Aortic smooth muscle cell (primary cell): ENCODE measurements at places on chromosomes 3 and 15. TPM values are rescaled to one million over a fixed set of nuclear protein-coding genes. Genes with fewer than 3 reads are reported as not detected.

Gene TMF1
- total RNA-seq: 47.7 and 51.4 TPM in 2 replicates

Gene ROPN1
- not detected in 2 replicates for total RNA-seq

Gene SH3BP5
- total RNA-seq: 11.4 and 12.2 TPM in 2 replicates

Gene ROPN1B
- total RNA-seq: not detected in 2 replicates

Gene PTPRG
- total RNA-seq: 63.0 and 63.9 TPM in 2 replicates

Gene LINGO1
- total RNA-seq: under 0.01 TPM in 2 replicates

Gene FEM1B
- total RNA-seq: 44.9 and 45.4 TPM in 2 replicates

Gene MSL2
- total RNA-seq: 6.5 and 8.5 TPM in 2 replicates

Gene ASB14
- under 0.01 TPM in 1 of 2 replicates, not detected in the other for total RNA-seq

Gene AMT
- 1.1 and 1.5 TPM in 2 replicates for total RNA-seq

Gene VPS13C
- 79.4 and 84.7 TPM in 2 replicates for total RNA-seq

Gene PPP1R14D
- total RNA-seq: not detected in 2 replicates

Gene STRIT1
- not detected in 2 replicates for total RNA-seq

Gene PP2D1
- total RNA-seq: not detected in 2 replicates

Gene SH2D7
- not detected in 2 replicates for total RNA-seq

Gene CDHR4
- total RNA-seq: 0.06 TPM in 1 of 2 replicates, not detected in the other

Gene CASR
- not detected in 2 replicates for total RNA-seq

Gene CLDN11
- 3.3 and 30.1 TPM in 2 replicates for total RNA-seq

Gene SMCO1
- total RNA-seq: not detected in 2 replicates
